ENCODE measurements at places on chromosomes 11 and 22. TPM values are rescaled to one million over a fixed set of nuclear protein-coding genes. Genes with fewer than 3 reads are reported as not detected.

- no peak for DNase-seq
Measured at GRCh38 chr11:69359735-69360480, 66.0 kb downstream of the MYEOV start.

GRCh38 chr11:17653611-17654010 is 65.8 kb upstream of the MYOD1 start:
- no peak for DNase-seq

GRCh38 chr11:19525276-19525675 is 187.4 kb upstream of the NAV2 start:
- DNase-seq = no peak

GRCh38 chr11:35236667-35237003 is 97.7 kb downstream of the CD44 start:
- no peak for DNase-seq

RIMBP3B gene
- not detected for total RNA-seq

OR4A16 gene
- total RNA-seq = not detected

- DNase-seq = no peak
Measured at GRCh38 chr11:117832511-117832910, 8.0 kb upstream of the FXYD2 start.

All from mucosa of descending colon (tissue), 3 donors.